ENCODE measurements at places on chromosomes 5 and 9.
A peak's percentile ranks its signal among the peaks of the same experiment; 100 is the strongest.

GRCh38 chr9:76619197-76619596, 145.0 kb upstream of the PCA3 start:
- no peak for DNase-seq

- no peak for DNase-seq
Observed at GRCh38 chr5:88245893-88246244, 22.8 kb downstream of the TMEM161B start.

- peak; percentile 61 for DNase-seq
Observed at GRCh38 chr9:85610074-85610860, 131.5 kb downstream of the AGTPBP1 start.

GRCh38 chr9:18723366-18723765, 249.4 kb downstream of the ADAMTSL1 start:
- DNase-seq, result no peak

GRCh38 chr5:170113522-170113900, 7.8 kb downstream of the FOXI1 start:
- no peak for DNase-seq

GRCh38 chr5:177366528-177367322, 9.0 kb downstream of the RGS14 start:
- DNase-seq, result peak; percentile 42

DNA sequence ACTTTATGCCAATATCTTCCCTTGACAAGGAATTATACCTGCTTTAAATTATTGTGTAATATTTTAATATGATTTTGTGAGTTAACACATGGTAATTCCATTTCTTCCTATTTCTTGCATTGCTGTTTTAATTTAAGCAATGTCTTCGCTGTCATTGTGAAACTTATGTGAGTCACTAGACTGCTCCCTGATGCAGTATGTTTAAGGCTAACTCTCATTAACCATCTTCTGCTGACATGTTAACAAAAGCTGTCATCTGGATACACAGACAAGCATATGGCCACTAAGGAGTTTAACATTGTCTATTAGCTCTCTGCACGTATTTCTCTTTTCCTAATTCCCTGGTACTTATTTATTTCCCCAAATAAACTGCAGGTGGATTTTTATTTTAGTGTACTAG, 980.8 kb upstream of the CTNND2 start:
- no peak for DNase-seq

DNA sequence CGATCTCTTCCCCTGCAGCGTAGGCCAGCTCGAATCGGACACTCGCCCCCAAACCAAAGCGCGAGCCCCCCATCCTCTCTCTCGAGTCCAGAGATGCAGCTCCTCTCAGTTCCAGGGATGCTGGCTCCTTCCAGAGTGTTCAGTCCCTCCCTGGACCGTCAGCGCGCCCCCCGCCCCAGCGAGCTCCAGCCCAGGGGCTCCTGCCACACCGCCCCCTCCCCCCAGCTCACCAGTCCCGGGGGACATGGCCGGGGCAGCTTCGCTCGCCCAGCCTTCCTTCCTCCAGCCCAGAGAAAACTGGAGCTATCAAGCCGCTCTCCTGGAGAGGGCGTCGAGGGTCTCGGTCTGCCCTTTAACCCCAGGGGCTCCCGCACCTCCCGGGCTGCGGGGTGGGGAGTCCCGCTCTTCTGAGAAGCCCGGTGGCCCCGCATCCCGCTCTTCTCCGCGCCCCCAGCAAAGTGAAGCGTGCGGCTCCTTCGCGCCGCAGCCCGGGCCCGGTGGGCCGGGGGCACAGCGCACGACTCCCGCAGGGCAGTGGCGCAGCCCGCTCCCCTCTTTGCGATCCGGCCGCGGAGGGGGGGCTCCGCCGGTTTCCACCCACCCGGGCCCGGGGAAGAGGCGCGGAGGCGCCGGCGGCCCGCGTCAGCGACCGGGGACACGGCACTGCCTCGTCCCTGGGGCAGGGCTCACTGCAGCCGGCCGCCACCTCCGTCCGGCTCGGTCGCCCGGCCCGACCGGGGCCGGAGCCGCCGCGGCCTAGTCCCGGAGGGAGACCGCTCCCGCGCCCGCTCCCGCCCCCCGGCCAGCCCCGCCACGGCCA, 587 bp downstream of the MIER3 start:
- DNase-seq, result peak; percentile 9

GRCh38 chr5:173733831-173734501, 117.5 kb upstream of the BOD1 start:
- no peak for DNase-seq

DNA sequence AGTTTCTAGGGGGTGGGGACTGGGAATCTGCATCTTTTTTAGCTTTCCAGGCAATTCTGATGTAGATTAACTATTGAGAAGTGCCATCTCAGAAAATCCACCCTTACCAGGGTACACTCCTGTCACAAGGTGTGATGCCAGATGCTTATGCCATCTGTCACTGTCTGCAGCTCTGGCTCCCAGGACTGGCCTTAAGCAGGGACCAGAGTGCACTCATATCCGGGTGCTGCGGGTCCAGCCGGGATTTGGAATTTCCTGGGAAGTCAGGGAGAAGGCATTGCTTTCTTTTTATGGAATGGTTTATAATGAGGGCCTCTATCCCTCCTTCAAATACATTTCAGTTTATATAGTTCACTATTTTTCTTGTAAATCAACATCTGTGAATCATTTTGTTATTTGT, 92.6 kb downstream of the TMEM174 start:
- peak; percentile 36 for DNase-seq

DNA sequence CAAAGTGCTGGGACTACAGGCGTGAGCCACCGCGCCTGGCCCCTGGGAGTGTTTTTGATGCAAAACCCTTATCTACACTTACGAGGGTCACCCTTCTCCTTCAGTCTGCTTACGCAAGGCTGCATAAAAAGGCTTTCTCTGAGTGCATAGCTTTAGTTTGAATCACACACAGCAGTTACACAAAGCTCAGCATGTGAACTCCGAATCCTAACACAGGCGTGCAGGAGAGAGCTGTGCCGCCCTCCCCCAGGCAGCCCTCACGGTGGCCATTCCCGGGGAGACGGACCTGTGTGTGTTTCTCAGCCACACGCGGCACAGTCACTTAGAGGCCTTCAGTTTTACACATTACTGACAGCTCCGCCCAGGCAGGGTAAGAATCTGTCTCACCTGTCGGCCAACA, 26.7 kb downstream of the EXD3 start:
- DNase-seq, result no peak

DNA sequence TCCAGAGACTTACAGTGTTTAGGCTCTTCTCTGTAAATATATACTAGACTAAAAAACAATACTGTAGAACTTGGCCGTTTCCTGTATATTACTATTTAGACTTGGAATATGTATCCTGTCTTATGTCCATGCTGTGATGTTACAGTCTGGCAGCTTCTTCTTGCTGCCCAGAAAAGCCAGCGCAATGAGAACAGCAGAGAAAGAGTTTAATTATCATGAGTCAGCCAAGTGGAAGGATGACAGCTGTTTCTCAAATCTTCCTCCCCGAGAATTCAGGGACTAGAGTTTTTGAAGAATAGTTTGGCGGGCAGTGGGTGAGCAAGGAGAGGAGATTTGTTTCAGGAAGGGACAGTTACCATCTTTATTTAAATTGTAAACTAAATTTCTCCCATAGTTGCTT, 37.5 kb downstream of the NAA35 start:
- no peak for DNase-seq

DNA sequence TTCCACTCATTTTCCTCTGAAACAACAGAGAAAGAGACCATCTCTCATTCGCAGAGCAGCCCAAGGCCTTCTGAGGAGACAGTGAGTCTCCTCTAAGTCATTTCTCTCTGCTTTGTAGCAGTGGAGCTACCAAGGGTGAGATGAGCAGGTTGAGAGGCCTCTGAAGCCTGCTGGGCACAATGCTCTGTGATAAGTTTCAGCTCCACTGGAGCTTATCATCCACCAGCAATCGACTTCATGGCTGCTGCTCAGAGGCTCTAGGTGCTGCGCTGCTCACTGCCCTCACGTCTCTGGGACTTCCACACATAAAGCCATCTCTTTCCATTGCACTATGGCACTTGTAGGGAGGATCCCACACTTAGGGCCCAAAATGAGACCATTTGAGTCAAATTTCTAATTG, 96.3 kb downstream of the CMYA5 start:
- DNase-seq, result no peak

- DNase-seq, result peak; percentile 97
Observed at GRCh38 chr9:127763918-127764384, 14.5 kb downstream of the SH2D3C start.

GRCh38 chr5:115649541-115649940, 23.7 kb upstream of the TMED7 start:
- DNase-seq, result no peak

GRCh38 chr5:172361566-172362238, 78.1 kb upstream of the UBTD2 start:
- no peak for DNase-seq

DNA sequence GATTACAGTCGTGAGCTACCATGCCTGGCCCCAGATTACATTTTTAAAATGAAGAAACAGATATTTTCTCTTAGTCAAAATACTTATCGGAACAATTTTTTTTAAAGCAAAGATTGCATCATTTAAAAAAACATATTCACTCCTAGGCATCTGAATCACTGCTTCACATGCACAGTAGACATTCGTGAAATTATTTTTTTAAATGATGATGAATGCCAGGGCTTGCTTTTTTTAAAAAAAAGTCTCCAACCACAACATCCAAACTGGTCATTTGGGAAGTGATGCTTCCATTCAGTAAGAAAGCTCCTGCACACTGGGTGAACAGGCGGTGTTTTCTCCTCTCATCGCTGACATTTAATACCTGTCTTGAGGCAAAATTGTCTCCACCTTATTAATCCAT, 223.0 kb upstream of the DMRT1 start:
- DNase-seq, result no peak

GRCh38 chr9:109705515-109705914, 74.5 kb upstream of the PALM2AKAP2 start:
- DNase-seq, result no peak

DNA sequence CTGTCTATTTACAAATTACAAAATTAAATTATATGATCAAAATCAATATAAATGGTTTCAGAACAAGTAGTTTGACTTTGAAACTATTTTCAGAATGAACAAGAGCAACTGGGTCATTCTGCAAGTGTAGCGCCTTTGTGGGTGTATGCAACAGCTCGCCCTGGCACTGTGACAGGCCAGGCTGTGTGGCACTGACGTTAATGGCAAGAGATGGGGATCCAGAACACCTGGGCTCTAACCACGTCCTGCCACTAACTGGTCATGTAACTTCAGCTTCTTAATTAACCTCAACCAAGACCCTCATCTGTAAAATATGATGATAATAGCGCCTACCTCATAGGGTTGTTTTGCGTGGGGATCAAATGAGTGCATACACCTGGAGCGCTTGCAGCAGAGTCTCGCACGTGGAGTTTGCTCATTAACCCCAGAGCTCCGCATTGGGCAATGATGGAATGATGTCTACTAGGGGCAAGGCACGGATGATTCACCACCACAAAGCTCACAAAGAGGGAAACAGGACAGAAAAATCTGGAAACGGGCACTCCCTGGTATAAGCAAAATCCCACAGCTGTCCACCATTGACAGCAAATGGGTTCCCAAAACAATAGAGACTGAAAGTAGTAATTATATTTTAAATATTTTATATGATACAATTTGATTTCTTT, 639.4 kb downstream of the SEMA5A start:
- DNase-seq, result no peak

- no peak for DNase-seq
Observed at GRCh38 chr9:99026271-99026955, 78.5 kb upstream of the TGFBR1 start.

DNA sequence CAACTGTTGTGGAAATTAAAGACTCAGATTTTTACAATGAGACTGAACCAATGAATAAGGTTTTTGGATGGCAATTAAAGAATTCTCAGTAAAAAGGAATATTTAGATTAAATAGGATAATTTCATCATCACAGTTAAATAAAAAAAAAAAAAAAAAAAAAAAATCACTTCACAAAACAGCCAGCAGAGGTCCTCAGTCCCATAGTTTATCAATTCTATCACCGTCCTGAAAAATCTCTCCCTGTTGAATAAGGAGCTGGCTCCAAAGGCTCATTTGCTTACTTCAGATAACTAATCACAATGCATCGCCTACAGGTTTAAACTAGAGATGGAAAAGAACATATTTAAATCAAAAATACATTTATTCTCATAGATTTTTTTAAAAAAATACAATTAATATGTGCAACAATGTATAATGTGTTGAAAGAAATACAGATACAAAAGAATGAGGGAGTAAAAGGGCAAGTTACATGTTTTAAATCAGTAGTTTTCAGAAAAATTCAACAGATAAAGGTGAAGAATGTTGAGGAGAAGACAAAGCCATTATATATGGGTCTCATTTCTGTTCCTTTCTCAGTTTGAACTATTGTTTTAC, 175.8 kb upstream of the CHD1 start:
- peak; percentile 34 for DNase-seq

DNA sequence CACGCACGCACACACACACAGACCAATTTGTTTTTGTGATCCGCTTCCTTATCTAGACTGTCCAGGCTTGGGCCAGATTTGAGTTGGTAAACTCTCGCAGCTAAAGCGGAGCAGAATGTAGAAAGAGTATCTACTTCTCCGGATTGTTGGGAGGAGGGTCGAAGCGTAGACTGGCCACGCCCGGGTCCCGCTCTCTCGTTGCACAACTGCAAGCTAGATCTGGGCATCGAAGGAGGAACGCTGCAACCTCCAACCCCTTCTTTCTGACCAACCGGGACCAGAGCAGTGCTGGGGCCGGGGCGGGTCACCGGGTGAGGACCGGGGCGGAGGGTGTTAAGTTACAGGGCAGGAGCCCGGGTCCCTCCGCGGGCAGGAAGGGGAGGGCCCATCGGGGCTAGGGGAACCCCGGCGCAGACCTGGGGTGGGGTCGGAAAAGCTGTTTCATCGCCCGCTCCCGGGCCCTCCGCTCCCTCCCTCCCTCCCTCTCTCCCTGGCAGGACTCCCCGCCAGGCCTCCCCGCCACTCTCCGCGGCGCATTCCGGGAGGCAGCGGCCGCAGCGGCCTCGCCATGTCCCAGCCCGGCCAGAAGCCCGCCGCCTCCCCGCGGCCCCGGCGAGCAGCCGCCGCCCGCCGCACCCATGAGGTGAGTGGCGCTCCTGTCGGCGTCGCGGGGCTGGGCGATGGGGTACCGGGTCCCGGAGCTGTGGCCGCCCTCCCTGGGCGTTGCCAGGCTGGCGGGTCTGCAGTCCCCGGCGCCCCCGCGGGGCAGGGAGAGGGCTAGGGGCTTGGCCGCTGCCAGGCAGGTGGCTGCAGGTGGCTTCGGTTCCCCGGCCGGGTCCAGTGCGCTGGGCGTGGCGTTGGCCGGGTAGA, at the start of gene CAST:
TSS of gene CAST (plus strand) at position 522 of the 870 bp plus-strand sequence. CDS start at position 569, 47 bp downstream.
- peak; percentile 70 for DNase-seq

DNA sequence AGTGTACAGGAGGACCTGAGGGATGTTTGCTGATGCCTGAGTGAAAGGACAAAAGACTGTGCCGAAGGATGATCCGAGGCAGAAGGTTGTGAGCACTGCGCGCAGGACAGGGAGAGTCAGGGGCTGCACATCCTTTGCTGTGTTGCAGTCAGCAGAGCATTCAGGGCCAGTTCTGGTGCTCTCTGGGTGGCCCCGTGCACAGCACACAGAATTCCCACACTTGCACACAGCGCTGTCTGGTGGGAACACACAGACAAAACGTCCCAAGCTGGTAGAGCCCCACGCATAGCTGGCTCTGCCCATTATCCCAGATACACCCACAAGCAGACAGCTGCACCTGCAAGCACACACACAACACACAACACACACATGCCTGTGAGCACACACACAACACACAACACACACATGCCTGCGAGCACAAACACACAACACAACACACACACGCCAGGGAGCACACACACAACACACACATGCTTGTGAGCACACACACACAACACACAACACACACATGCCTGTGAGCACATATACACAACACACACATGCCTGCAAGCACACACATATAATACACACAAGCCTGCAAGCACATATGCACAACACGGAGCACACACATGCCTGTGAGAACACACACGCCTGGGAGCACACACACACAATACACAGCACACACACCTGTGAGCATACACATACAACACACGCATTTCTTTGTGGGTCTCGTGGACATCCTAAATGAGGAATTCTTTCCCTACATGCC, 74.4 kb downstream of the FGF18 start:
- DNase-seq, result no peak

Measured in kidney capillary endothelial cell (primary cell).